ENCODE measurements at places on chromosomes 1 and 21.
A peak's percentile ranks its signal among the peaks of the same experiment; 100 is the strongest.

GRCh38 chr1:112852276-112852675 is 103.7 kb downstream of the SLC16A1 start:
- no peak for DNase-seq

DNA sequence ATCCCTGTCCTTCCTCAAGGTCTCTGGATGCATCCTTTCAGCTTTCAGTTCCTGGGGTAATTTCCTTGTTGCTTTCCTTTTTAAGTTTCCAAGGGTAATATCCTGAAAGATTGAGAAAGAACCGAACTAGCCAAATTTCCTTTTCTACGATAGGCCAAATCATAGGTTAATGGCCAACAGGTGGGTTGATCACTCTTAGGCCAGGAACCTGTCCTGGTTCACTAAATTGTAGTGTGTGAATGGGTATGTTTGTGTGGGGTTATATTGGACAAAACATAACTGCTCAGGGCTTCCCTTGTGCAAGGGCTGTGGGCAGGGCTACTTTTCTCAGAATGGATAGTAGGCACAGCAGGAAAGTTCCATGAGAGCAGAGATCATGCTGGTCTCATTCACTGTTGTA is 17.1 kb downstream of the UBE2T start:
- DNase-seq, result no peak

GRCh38 chr1:201486187-201486586 is 17.2 kb upstream of the PHLDA3 start:
- no peak for DNase-seq

- DNase-seq, result peak; percentile 26
Measured at GRCh38 chr1:10635085-10635896, 160.5 kb downstream of the PEX14 start.

DNA sequence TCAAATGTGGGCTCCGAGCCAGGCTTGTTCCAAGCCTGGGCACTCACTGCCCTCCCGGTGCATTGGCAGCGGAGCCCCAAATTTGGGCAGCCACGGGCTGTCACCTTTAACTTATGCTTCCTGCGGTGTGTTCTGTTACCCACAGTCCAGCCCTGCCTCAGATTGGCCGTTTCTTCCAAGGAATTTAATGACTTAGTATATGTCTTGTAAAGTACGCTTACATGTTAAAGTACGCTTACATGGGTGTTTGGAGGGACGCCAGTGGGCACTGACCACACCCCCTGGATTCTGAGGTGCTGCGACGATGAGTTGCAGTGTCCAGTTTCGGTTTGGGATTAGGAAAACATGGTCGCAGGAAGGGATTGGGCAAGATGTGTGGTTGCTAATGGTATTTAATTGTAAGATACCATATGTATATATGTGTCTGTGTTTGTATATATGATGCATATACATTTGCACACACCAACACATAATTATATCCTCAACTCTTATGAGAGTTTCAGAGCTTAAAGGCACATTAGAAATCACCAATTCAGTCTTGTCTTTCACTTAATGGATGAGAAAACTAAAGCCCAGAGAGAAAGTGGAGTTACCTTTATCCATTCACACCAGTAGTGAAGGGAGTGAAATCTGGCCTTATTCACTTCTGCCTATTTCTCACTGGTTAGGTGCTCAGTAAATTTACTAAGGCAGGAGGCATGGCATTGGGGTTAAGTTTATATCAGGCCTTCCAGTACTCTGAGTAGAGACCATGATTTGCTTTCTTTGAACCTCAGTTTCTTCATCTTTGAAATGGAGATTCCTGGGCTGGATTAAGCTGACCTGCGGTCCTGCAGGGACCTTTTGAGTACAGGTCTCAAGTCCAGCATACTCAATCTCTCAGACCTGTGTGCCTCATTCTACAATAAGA is 1.0 kb downstream of the SMYD2 start:
- DNase-seq, result peak; percentile 54

DNA sequence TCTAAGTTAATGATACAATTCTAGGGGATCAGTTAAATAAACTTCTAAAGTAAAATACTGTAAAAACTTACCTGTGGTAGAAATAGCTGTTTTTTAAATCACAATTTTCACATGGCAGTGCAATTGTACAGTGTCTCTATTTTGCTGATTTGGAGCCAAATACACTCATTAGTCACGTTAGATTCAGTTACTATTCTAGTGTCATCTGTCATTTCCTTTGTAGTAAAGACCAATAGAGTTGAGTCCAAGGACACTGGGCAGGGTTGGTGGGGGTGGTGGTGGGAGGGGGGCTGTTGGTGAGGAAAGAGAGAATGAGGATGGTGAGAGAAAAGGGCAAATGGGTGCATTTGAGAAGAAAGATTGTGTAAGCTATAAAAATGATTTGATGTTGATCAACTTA is 33.6 kb downstream of the CD55 start:
- no peak for DNase-seq

Measured in astrocyte (in vitro differentiated cells and primary cell).